ENCODE measurements at places on chromosomes 13 and 19. TPM values are rescaled to one million over a fixed set of nuclear protein-coding genes. Genes with fewer than 3 reads are reported as not detected.

CD22 gene
- total RNA-seq = 0.34 TPM

PSMD8 gene
- total RNA-seq = 344 TPM

CASP14 gene
- not detected for total RNA-seq

FGF14 gene
- 0.34 TPM for total RNA-seq

DCUN1D2 gene
- 10.2 TPM for total RNA-seq

PSG7 gene
- not detected for total RNA-seq

OR4F17 gene
- total RNA-seq = not detected

ICAM5 gene
- 0.09 TPM for total RNA-seq

PEAK3 gene
- 0.19 TPM for total RNA-seq

OR7C1 gene
- total RNA-seq = not detected
